ENCODE measurements at places on chromosomes 7 and 10.

- DNase-seq: no peak
These were observed 33.1 kb upstream of the ZNF518A start for GRCh38 chr10:96096958-96097357.

DNA sequence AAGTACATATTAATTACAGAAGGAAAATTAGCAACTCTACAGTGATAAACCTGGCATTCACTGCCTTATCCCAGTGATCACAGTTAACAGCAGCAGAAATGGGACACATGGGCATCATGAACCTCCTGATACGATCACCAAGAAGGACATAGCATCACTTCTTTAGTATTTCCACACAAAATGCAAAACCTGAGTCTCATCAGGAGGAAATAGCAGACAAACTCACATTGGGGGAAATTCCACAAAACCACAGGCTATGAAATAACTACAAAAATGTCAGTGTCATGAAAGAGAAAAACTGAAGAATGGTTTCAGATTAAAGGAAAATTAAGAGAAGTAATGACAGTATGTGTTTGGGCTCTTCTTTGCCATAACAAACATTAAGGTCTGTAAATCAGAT lies 12.0 kb upstream of the PURB start:
- no peak for DNase-seq

DNA sequence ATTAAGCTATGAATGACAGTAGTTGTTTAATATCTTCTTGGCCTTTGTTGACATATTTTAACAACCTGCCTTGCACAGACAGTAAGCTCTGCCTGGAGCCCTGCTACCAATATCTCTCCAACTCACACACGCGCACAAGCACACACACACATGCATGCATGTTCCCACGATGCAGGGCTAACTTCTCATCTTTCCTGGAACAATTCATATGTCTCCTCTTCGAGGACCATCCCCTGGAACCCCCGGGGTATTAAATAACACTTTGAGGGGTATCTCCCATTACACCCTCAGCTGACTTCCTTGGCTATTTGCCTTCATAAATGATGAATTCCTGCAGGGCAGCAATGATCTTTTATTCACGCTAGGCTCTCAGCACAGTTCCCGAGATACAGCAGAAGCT lies 258.0 kb downstream of the TRIL start:
- DNase-seq: no peak

GRCh38 chr7:157041004-157041403 lies 30.5 kb upstream of the MNX1 start:
- no peak for DNase-seq

- no peak for DNase-seq
These were observed 126.7 kb upstream of the WNT16 start for GRCh38 chr7:121202125-121202524.

Measured in stimulated activated effector memory CD8-positive, alpha-beta T cell treated with anti-CD3 and anti-CD28 coated beads, Interleukin-12 subunit alpha, Interleukin-12 subunit beta, amount 100 ng/mL, for 72 hours (primary cell).